ENCODE measurements at places on chromosomes 1 and 21. TPM values are rescaled to one million over a fixed set of nuclear protein-coding genes. Genes with fewer than 3 reads are reported as not detected.
A peak's percentile ranks its signal among the peaks of the same experiment; 100 is the strongest.

- peak overlapping the region; percentile 76 for H3K4me3 ChIP-seq
- H3K27me3 ChIP-seq: peaks cover 30% of the 10 kb centered on the region
- peak; percentile 77 for DNase-seq
Measured at GRCh38 chr1:29124366-29125236, 898 bp upstream of the TMEM200B start.

- no peak overlapping the region for H3K4me3 ChIP-seq
- no peak overlapping the region for H3K27ac ChIP-seq
- H3K4me1 ChIP-seq: peaks cover 19% of the 10 kb centered on the region
- DNase-seq: no peak
Measured at GRCh38 chr21:29145354-29145782, 14.9 kb downstream of the MAP3K7CL start.

DNA sequence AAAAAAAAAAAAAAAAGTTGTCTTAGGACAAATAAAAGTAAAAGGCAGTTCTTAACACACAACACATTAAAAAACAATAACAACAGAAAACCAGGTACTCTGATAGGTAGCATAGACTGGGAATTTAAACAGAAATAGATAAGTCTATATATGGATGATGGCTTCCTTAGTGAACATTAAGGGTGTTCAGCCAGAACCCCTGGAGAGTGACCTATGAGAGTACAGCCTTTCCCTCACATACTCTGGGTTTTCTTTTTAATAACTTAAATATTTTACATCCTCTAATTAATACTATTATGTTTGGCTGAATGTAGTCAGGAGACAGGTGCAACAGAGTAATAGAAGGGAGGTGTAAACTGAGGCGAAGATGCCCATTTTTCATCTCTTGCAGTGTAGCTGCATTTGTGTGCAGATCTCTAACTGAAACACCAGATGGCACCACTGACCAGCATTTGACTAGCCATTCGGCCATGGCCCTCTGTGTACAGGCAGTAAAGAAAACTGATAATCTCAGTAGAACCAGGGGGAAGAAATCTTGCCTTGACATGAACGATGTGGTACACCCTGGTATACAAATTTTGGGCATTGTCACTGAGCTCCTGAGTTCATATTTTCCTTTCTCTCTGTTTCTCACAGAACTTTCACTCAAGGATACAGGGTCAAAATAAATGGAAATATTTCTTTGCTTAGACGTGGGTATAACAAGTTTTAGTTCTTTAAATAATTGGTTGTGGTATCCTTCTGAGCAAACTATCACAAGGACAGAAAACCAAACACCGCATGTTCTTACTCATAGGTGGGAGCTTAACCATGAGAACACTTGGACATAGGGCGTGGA, 7.6 kb downstream of the TTF2 start:
- H3K27ac ChIP-seq: peak overlapping the region; percentile 18
- H3K4me3 ChIP-seq: no peak overlapping the region
- no peaks in the 10 kb centered on the region for H3K27me3 ChIP-seq
- DNase-seq: no peak

DNA sequence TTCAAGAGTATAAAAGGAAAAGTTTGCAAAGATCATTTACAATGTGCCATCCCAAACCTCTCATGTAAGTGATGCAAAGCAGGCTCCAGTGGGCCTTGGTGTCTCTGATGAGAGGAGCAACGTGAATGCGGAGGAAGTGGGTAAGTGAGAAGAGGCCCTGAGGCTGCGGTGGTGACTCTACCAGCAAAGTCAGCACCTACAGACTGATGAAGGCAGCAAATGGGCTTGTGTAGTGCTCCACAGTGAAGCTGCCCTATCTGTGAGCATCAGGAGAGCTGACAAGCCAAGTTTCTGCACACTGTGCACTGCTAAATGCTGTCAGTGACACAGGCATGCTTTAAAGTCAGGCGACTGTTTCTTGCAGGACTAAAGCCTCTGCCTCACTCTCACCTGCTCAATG, 15.6 kb upstream of the RAP1A start:
- peaks cover 2% of the 10 kb centered on the region for H3K36me3 ChIP-seq
- no peaks in the 10 kb centered on the region for H3K27me3 ChIP-seq
- H3K4me1 ChIP-seq: peaks cover 53% of the 10 kb centered on the region
- H3K4me3 ChIP-seq: peak overlapping the region; percentile 65

Gene PLA2G2F
- not detected for total RNA-seq

GRCh38 chr1:42380586-42381279, at the start of gene RIMKLA:
Gene RIMKLA (plus strand): TSS chr1:42380792. CDS start chr1:42380935, 143 bp downstream.
- H3K36me3 ChIP-seq: no peaks in the 10 kb centered on the region
- peak within 1 kb of the TSS; percentile 75 for H3K4me3 ChIP-seq
- peaks cover 7% of the 10 kb centered on the region for H3K4me1 ChIP-seq
